ENCODE measurements at places on chromosomes 4 and X.

GRCh38 chrX:119647552-119648420 lies 41.6 kb upstream of the NKRF start:
- DNase-seq, result peak; percentile 56

GRCh38 chr4:40583850-40584439 lies 45.7 kb downstream of the RBM47 start:
- DNase-seq, result no peak

GRCh38 chr4:142358656-142359055 lies 487.4 kb downstream of the INPP4B start:
- no peak for DNase-seq

DNA sequence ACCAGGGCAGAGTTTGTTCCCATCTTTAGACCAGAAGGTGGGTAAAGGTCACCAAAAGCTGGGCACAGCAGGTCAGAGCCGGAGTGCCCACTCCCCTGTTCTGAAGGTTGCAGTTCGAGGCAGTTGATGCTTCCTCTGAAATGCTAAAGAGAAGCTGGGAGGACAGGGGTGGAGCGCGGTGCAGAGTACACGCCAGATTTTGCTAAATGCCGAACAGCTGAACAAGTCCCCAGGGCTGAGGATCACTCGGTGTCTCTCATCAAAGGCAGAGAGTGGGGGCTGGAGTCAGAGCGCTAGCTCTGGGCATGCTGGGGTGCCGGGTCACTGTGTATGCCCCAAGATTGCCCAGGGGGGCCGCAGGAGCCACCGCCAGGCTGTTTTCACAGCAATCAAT lies 197.0 kb downstream of the BCOR start:
- no peak for DNase-seq

DNA sequence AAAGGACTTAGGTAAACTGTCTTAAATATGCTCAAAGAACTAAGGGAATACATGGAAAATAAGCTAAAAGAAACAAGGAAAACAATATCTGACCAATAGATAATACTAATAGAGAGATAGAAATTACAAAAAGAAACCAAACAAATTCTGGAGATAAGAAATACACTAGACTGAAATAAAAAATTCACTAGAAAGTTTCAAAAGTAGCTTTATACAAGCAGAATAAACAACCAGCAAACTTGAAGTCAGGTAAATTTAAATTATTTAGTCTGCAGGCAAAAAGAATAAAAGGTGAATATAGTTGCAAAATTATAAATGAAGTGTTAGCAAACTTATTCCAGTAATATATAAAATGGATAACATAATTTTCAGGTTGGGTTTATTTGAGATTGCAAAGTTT lies 760.9 kb upstream of the INTU start:
- DNase-seq, result no peak

- no peak for DNase-seq
Measured at GRCh38 chr4:2850966-2851798, 7.5 kb downstream of the ADD1 start.

All from activated T-cell treated with anti-CD3 and anti-CD28 coated beads for 24 hours (primary cell).